ENCODE measurements at places on chromosomes 7 and 10. TPM values are rescaled to one million over a fixed set of nuclear protein-coding genes. Genes with fewer than 3 reads are reported as not detected.

PLXDC2 gene
- total RNA-seq = not detected

C7orf57 gene
- 2.5 TPM for total RNA-seq

EBF3 gene
- not detected for total RNA-seq

SORBS1 gene
- total RNA-seq = 5.0 TPM

COL17A1 gene
- total RNA-seq = 41.3 TPM

OR13A1 gene
- total RNA-seq = 0.15 TPM

DOCK1 gene
- 24.8 TPM for total RNA-seq

TMEM229A gene
- total RNA-seq = not detected

HMX2 gene
- not detected for total RNA-seq

SPDYE3 gene
- not detected for total RNA-seq

SLC25A28 gene
- total RNA-seq = 17.7 TPM

NKX1-2 gene
- 2.9 TPM for total RNA-seq

SLC16A12 gene
- total RNA-seq = 0.65 TPM

AGMO gene
- not detected for total RNA-seq

PTPRN2 gene
- not detected for total RNA-seq

NEBL gene
- total RNA-seq = 21.9 TPM

ZPBP gene
- total RNA-seq = not detected

PON1 gene
- not detected for total RNA-seq

GHRHR gene
- not detected for total RNA-seq

SPAM1 gene
- total RNA-seq = not detected

KCND2 gene
- 0.72 TPM for total RNA-seq

SDHAF3 gene
- 27.4 TPM for total RNA-seq

EGFR gene
- total RNA-seq = 324 TPM

ELN gene
- not detected for total RNA-seq

PRKAR2B gene
- total RNA-seq = 2.9 TPM

SYNPO2L gene
- total RNA-seq = 0.76 TPM

SPDYE1 gene
- not detected for total RNA-seq

FFAR4 gene
- total RNA-seq = 0.25 TPM

IGFBP3 gene
- total RNA-seq = 386 TPM

ENKUR gene
- 1.0 TPM for total RNA-seq

ADO gene
- total RNA-seq = 13.6 TPM

APBB1IP gene
- not detected for total RNA-seq

FAM25C gene
- not detected for total RNA-seq

DENND2A gene
- total RNA-seq = 4.2 TPM

MOGAT3 gene
- total RNA-seq = not detected

TMEM236 gene
- total RNA-seq = 0.20 TPM

CLCN1 gene
- total RNA-seq = not detected

CYP26C1 gene
- 0.60 TPM for total RNA-seq

NACAD gene
- 0.24 TPM for total RNA-seq

EPO gene
- total RNA-seq = 0.30 TPM

CYP3A7 gene
- not detected for total RNA-seq

LRRC18 gene
- total RNA-seq = not detected

FEZF1 gene
- not detected for total RNA-seq

CHST3 gene
- 21.3 TPM for total RNA-seq

SDK1 gene
- not detected for total RNA-seq

MRC1 gene
- 0.07 TPM for total RNA-seq

ALOX5 gene
- 86.8 TPM for total RNA-seq

ASB10 gene
- total RNA-seq = not detected

LAMB4 gene
- total RNA-seq = 0.15 TPM

ASZ1 gene
- not detected for total RNA-seq

GTF2IRD1 gene
- 44.0 TPM for total RNA-seq

RGS10 gene
- total RNA-seq = 46.0 TPM

ADAM22 gene
- total RNA-seq = 14.0 TPM

GAD2 gene
- not detected for total RNA-seq

MACC1 gene
- total RNA-seq = 48.4 TPM

IFIT1 gene
- total RNA-seq = 3.4 TPM

TAS2R41 gene
- total RNA-seq = not detected
